ENCODE measurements at places on chromosomes 7 and 10. TPM values are rescaled to one million over a fixed set of nuclear protein-coding genes. Genes with fewer than 3 reads are reported as not detected.

- no peak overlapping the region for H3K4me3 ChIP-seq
- H3K27me3 ChIP-seq = no peaks in the 10 kb centered on the region
- H3K36me3 ChIP-seq = no peaks in the 10 kb centered on the region
- no peaks in the 10 kb centered on the region for H3K4me1 ChIP-seq
Observed at GRCh38 chr7:49631071-49631815, 142.2 kb upstream of the VWC2 start.

- H3K27me3 ChIP-seq = no peaks in the 10 kb centered on the region
- H3K4me1 ChIP-seq = no peaks in the 10 kb centered on the region
- DNase-seq = no peak
- H3K36me3 ChIP-seq = no peaks in the 10 kb centered on the region
Observed at GRCh38 chr7:93382362-93382761, 150.2 kb downstream of the VPS50 start.

DNA sequence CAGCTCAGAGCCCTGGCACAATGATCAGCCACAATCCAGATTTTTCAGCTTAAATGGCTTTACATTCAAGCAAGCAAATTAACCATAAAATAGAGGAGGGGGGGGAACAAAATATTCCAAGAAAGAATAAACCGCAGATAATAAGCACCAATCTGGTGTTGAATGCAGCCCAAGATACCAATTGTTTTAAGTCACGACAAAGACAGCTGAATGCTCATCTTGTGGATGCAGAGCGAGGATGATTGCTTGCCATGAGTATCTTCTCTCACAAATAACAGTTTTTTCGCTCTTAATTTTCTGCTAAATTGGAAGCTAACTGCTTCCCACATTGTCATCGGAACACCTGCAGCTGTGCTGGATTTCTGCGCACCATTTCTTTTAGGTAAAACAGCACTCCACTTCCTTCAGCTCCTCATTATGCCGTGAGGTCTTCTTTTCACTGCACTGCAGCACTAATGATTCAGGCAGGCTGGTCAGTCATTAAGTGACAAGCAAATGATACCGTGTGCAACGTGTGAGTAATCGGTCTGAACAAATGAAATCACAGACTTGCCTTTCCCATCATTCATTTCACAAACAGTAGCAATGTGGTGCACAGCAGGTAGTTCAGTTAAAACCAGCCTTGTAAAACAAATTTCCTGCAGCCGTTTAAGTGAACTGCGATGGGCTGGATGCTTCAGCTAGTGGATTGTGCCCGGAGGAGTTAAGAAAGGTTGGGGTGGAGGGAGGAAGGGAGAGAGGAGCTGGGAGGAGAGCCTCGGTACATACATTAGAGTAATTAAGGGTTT lies 106.4 kb upstream of the CDCA7L start:
- H3K27me3 ChIP-seq = no peaks in the 10 kb centered on the region
- H3K36me3 ChIP-seq = no peaks in the 10 kb centered on the region
- DNase-seq = peak; percentile 33
- H3K4me1 ChIP-seq = peaks cover 19% of the 10 kb centered on the region
- H3K27ac ChIP-seq = no peak overlapping the region
- H3K4me3 ChIP-seq = no peak overlapping the region

- no peak overlapping the region for H3K27ac ChIP-seq
- H3K27me3 ChIP-seq = no peaks in the 10 kb centered on the region
- no peaks in the 10 kb centered on the region for H3K36me3 ChIP-seq
- no peak overlapping the region for H3K4me3 ChIP-seq
Observed at GRCh38 chr10:93413252-93413689, 68.9 kb downstream of the MYOF start.

DNA sequence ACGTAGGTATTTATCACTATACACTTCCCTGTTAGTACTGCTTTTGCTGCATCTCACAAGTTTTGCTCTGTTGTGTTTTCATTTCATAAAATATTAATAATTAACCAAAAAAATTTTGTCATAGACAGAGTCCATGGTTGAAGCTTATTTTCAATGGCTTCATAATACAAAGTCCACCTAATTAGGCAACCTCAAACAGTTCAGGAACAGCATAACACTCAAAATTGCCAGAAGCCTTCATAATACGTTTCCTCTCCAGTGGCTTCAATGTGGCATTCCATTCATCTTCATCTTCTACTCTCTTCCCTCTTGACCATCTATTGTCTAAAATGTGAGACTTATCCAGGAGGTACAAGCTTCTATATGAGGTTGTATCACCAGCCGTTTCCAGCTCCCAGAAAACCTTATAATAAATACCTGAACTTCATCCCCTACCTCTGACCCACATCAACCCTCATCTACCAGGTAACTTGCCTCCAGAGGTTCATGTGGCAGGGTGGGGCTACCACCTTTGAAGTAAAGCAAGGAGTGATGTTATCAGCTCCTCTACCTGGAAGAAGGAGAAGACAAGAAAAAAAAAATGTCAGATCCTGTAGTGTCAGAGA lies 337.3 kb downstream of the MALRD1 start:
- no peak for DNase-seq
- H3K36me3 ChIP-seq = no peaks in the 10 kb centered on the region
- no peak overlapping the region for H3K4me3 ChIP-seq
- no peaks in the 10 kb centered on the region for H3K27me3 ChIP-seq
- H3K27ac ChIP-seq = no peak overlapping the region
- no peaks in the 10 kb centered on the region for H3K4me1 ChIP-seq

GRCh38 chr7:16587129-16587528 lies 58.4 kb downstream of the ANKMY2 start:
- no peaks in the 10 kb centered on the region for H3K27me3 ChIP-seq
- H3K4me3 ChIP-seq = no peak overlapping the region
- DNase-seq = no peak
- H3K4me1 ChIP-seq = peaks cover 14% of the 10 kb centered on the region

DNA sequence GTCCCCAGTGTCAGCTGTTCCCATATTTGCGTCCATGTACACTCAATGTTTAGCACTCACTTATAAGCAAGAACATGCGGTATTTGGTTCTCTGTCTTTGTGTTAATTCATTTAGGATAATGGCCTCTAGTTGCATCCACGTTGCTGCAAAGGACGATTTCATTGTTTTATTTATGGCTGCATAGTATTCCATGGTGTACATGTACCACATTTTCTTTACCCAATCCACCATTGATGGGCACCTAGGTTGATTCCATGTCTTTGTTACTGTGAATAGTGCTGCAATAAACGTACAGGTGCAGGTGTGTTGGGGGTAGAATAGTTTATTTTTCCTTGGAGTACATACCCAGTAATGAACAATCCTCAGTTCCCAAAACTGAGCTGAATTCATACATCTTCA lies 24.3 kb upstream of the TRIM56 start:
- no peaks in the 10 kb centered on the region for H3K36me3 ChIP-seq
- no peaks in the 10 kb centered on the region for H3K4me1 ChIP-seq
- H3K4me3 ChIP-seq = no peak overlapping the region
- DNase-seq = no peak

DNA sequence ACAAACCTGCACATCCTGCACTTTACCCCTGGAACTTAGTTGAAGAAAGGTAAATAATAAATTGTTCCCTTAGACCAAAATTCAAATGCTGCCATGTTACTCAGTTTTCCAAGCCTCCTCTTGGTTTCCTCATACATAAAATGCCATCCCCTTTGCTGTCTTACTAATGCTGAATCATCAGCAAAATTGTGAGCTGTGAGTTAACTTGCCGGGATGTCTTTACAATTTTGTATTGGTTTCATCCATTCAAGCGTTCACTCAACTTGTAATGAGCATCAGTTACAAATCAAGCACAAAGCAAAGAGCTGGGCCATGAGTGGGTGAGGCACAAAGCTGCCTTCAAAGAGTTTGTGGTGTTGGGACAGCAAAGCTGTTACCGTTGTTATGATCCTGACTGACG lies 395.8 kb upstream of the ZMIZ1 start:
- H3K4me1 ChIP-seq = no peaks in the 10 kb centered on the region
- no peaks in the 10 kb centered on the region for H3K36me3 ChIP-seq
- no peak overlapping the region for H3K4me3 ChIP-seq
- no peak for DNase-seq
- no peak overlapping the region for H3K27ac ChIP-seq

GRCh38 chr7:111437736-111438135 lies 124.6 kb downstream of the IMMP2L start:
- no peak for DNase-seq
- H3K27ac ChIP-seq = no peak overlapping the region
- H3K27me3 ChIP-seq = no peaks in the 10 kb centered on the region
- no peaks in the 10 kb centered on the region for H3K4me1 ChIP-seq

DNA sequence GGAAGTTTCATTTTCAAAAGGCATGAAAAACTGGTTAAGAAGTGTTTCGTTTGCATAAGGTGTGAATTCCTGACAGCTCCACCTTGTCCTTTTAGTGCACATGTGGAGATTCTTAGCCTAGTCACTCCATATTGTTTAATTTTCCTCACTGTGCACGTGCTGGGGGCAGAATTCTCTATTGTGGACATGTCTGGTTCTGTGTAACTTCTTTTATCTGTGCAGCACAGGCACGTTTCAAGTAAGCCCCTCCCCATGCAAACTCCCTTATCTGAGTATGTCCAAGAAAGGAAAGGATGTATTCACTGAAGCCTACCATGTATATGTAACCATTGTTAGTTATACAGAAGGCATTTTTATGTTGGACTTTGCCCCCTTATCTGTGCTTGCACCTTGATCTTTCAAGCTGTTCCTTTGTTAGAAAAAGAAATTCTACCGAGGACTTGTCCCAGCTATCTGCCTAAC lies 1346.3 kb downstream of the REEP3 start:
- H3K36me3 ChIP-seq = no peaks in the 10 kb centered on the region
- H3K27me3 ChIP-seq = no peaks in the 10 kb centered on the region
- H3K4me3 ChIP-seq = no peak overlapping the region
- H3K27ac ChIP-seq = no peak overlapping the region

DNA sequence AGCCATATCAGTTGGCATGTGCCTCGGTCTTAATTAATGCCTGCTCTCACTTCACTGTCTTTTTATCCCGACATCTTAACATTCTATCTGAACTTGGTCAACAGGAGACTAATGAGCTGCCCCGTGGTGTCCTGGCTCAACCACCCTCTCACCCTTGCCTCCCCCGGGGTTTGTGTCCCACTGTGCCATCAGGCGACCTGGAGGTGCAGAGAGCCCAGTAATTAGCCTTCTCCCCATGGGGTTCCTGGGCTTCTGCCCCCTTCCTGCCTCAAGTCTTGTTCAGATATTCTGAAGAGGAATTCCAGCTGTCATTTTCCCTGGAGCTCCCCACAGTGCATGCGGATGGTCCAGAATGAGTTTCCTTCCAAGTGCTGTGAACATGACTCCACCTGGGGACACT lies 10.1 kb upstream of the JAKMIP3 start:
- H3K27me3 ChIP-seq = no peaks in the 10 kb centered on the region
- no peaks in the 10 kb centered on the region for H3K4me1 ChIP-seq
- H3K4me3 ChIP-seq = no peak overlapping the region
- 0 out of 2 replicates have a peak, but pooled peaks cover 8% of the 10 kb centered on the region for H3K36me3 ChIP-seq
- DNase-seq = no peak
- H3K27ac ChIP-seq = no peak overlapping the region

- DNase-seq = no peak
- H3K4me1 ChIP-seq = no peaks in the 10 kb centered on the region
- H3K4me3 ChIP-seq = no peak overlapping the region
- H3K36me3 ChIP-seq = no peaks in the 10 kb centered on the region
Observed at GRCh38 chr7:139427788-139428187, 55.7 kb downstream of the KLRG2 start.

DNA sequence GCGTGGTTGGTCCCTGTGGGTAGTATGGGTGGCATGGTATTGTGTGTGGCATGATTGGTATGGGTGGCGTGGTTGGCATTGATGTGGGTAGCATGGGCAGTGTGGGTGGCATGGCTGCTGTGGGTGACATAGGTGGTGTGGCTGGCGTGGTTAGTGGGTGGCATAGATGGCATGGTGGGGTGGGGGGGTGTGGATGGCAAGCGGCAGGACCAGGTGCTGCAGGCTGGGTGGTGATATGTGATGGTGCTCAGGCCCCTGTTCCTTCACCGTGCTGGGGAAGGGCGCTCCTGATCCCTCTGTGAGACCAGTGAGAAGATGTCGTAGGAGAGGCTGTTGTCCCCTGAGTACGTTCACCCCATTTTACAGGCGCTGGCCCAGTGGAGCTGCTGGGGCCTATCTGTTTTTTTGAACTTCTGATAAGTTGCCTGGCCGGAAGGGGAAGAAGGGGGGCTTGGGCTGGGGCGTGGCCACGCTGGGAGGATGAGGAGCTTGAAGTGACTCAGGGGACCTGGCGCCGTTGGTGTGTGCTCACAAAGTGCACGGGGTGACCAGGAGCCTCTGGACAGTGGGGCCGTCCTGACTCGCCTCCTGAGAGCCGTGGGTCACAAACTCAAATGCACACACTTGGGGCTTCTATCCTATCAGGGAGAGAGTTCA lies 17.5 kb downstream of the INPP5A start:
- H3K4me1 ChIP-seq = no peaks in the 10 kb centered on the region
- no peaks in the 10 kb centered on the region for H3K36me3 ChIP-seq
- DNase-seq = no peak
- no peak overlapping the region for H3K4me3 ChIP-seq

GRCh38 chr10:61895898-61896600 lies 5.5 kb upstream of the ARID5B start:
- DNase-seq = no peak
- H3K4me1 ChIP-seq = peaks cover 27% of the 10 kb centered on the region
- no peak overlapping the region for H3K27ac ChIP-seq
- H3K4me3 ChIP-seq = no peak overlapping the region
- H3K36me3 ChIP-seq = no peaks in the 10 kb centered on the region

DNA sequence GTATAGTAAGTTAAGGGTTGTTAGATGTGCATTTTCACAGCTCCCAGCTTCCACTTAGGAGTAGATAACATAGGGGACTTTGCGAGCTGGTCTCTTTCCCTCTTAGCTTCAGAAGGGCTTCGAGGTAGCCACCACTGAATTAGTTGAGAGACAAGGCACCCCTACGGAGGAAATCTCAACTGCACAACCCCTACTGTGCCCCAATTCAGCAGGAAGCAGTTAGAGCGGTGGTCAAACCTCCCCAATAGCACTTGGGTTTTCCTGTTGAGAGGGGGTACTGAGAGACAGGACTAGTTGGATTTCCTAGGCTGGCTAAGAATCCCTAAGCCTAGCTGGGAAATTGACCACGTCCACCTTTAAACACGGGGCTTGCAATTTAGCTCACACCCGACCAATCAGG lies 1.1 kb upstream of the HERPUD2 start:
- peaks cover 17% of the 10 kb centered on the region for H3K4me1 ChIP-seq
- H3K36me3 ChIP-seq = no peaks in the 10 kb centered on the region
- peak overlapping the region; percentile 97 for H3K4me3 ChIP-seq
- peaks cover 27% of the 10 kb centered on the region for H3K27me3 ChIP-seq
- DNase-seq = peak; percentile 6

GRCh38 chr7:42099066-42099465 lies 137.9 kb downstream of the GLI3 start:
- no peak overlapping the region for H3K4me3 ChIP-seq
- no peaks in the 10 kb centered on the region for H3K36me3 ChIP-seq
- no peak for DNase-seq
- peaks cover 36% of the 10 kb centered on the region for H3K27me3 ChIP-seq
- peaks cover 7% of the 10 kb centered on the region for H3K4me1 ChIP-seq

Gene SFTPA1
- total RNA-seq = not detected

Gene COL17A1
- total RNA-seq = 0.04 TPM

Gene HYAL4
- not detected for total RNA-seq

Gene RAPGEF5
- total RNA-seq = 13.1 TPM

Gene GFRA1
- 2.5 TPM for total RNA-seq

Gene GRID2IP
- total RNA-seq = 1.5 TPM

Gene AS3MT
- total RNA-seq = 8.8 TPM

Gene NFKB2
- 19.0 TPM for total RNA-seq

Gene TMEM176A
- not detected for total RNA-seq

Gene CTAGE15
- total RNA-seq = 2.9 TPM

Gene PIK3AP1
- total RNA-seq = 2.3 TPM

Gene BZW2
- 95.3 TPM for total RNA-seq

All from GM23338 (cell line).